ENCODE measurements at places on chromosomes 12 and 14. TPM values are rescaled to one million over a fixed set of nuclear protein-coding genes. Genes with fewer than 3 reads are reported as not detected.

GRCh38 chr12:104234926-104235499 lies 19.4 kb downstream of the TXNRD1 start:
- no peak for DNase-seq

DNA sequence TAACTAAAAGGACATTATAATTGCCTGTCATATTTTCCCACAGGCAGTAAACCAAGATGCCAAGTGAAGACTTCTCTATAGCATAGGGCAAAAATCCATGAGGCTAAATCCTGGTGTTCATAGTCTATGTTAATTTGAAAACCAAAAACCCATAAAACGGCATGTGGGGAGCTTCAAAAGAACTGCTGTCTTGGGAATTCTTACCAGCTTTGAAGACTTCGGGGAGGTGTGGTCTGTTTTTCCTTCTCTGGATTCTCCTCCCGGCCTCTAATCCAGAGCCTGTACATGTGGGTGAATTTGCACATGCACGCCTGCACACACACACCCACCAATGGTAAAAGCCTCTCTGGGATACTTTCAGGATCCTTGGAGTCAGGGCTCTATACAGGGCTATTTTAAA lies 61.9 kb upstream of the IFNG-AS1 start:
- DNase-seq: no peak

DNA sequence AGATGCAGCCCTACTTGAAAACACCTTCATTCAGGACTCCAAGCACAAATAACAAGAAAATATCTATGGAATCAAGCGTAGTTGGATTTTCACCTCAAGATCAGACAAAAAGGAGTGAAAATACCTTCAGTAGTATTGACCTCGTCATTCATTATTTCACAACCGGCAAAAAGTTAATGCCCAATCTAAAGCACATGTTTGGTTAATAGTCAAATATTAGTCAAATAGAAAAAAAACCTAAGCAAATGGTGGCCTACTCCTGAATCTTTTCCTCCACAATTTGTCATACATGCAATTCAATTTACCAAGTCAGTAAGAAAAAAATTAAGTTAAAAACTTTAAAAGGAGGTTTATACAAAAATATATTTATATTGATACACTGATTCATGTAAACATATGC lies 50.0 kb downstream of the SLC38A4 start:
- DNase-seq: no peak

DNA sequence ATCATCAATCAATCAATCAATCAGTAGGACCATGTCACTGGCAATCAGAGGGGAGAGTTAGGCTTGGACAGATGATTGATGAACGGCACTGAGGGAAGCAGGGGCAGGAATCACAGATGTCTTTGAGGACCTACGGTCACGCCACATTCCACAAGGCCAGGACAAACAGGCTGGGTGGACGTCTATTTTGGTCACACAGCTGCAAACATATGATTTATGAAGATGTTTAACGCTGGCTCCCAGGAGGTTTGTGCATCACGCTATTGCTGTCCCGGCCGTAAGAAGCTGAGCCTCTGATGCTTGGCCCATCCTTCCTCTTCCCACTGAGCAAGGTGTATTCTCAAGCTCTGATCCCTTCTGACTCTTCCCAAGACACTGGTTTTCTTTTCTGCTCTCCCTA lies 160.8 kb downstream of the FOXN3 start:
- no peak for DNase-seq

SPTB gene
- total RNA-seq: 0.05 TPM

VPS29 gene
- 103 TPM for total RNA-seq
